ENCODE measurements at places on chromosomes 12 and 14. TPM values are rescaled to one million over a fixed set of nuclear protein-coding genes. Genes with fewer than 3 reads are reported as not detected.
A peak's percentile ranks its signal among the peaks of the same experiment; 100 is the strongest.

DNA sequence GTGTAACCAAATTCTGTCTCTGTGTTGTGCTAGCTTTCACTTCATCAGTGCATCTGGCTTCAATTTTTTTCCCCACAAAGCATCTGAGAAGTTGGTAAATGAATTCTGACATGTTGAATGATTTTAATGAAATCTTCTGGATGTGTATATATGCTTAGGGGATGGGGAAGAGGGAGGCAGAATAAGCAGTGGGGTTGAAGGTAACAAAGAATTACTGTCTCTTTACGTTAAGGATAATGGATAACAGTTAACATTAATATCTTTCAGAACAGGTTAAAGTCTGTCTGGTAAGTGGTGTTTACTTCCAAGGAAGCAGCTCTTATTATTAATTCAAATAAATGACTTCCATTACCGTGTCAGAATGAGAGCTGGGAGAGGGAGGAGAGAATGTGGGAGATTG, 261.7 kb downstream of the ERC1 start:
- DNase-seq = no peak

- DNase-seq = no peak
Observed at GRCh38 chr12:97616946-97617345, 154.3 kb downstream of the RMST start.

GRCh38 chr12:113271853-113272561, 50.7 kb downstream of the TPCN1 start:
- DNase-seq = peak; percentile 68

DNA sequence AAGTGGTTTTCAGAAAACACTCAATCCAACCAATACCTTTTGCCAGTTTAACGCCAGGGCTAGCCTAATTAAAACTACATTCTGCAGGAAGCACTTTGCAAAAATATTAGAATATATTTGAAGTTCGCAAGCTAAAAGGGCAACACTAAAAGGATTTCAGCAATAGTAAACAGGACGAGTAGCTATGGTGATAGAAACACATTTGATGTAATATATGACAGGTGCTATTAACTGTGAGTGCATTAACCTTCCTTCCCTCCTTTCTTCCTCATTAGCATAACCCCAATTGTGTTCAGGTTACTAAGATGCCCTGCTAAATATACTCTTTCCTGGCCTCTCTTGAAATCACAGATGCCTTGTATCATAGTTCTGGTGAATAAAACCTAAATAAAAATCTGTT, 85.6 kb upstream of the TMCC3 start:
- no peak for DNase-seq

DNA sequence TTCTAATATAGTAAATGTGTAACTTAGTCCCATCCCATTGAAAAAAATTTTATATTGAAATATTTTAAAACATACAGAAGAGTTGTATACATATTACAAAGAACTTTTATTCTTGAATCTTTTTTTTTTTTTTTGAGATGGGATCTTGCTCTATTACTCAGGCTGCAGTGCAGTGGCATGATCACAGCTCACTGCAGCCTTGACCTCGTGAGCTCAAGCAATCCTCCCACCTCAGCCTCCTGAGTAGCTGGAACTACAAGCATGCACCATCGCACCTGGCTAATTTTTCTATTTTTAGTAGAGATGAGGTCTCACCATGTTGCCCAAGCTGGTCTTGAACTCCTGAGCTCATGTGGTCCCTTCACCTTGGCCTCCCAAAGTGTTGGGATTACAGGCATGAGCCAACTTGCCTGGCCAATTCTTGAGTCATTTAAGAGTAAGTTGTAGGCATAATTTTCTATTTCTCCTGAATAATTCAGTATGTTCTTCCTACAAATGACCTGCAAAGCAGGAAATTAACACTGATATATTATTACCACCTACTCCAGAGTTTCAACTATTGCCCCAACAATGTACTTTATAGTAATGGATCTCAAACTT, 153.0 kb upstream of the BMP4 start:
- no peak for DNase-seq

GRCh38 chr12:28622406-28622805, 432.1 kb downstream of the CCDC91 start:
- DNase-seq = peak; percentile 23

- peak; percentile 45 for DNase-seq
Observed at GRCh38 chr12:58346032-58346632, 404.8 kb downstream of the ATP23 start.

DNA sequence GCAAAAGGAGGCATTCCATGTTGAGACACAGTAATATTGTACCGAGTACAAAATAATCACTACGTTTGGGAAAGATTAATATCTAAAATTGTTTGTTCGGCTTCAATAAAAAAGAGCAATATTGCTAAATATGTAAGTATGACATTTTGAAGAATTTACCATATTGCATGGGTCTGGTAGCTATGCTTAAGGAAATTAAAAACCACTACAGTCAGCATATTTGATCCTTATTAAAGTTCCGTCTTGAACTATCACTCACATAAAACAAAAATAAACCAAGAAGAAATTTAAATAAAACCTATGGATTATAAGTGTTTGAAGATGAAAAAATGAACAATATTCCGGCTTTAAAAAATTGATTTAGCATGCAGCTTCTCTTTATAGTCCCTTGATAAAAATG, 63.8 kb downstream of the SETD3 start:
- DNase-seq = no peak

DNA sequence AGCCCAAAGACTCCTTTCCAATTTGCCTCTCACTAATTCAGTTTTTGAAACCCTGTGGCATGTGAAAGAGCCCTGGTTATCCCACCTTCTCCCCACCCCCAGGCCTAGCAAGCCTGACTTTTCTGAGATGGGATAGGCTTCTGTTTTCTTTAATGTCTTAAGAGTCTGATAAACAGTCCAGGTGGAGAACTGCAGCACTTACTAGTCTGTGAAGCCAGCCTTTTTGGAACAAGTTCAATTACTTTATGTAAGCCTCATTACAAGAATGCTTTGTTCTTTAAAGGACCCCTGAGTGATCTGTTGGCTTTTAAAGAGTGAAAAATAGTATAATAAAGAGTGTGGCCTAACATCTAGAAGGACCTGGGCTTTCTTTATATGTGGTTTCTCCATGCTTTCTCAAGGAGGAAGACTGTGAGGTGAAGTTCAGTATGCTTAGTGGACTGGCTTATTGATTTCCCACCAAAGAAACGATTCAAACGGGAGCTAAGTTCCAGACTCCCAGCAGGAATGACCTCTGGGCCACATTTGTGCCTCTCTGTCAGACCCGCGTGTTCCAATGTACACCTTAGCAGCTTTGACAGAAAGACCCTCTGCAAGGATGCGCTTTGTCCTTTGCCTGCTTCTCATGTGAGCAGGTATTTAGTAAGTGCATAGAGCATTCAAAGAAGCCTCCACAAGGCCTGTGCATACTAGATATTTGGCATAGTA, 129.5 kb downstream of the DAAM1 start:
- DNase-seq = no peak

DNA sequence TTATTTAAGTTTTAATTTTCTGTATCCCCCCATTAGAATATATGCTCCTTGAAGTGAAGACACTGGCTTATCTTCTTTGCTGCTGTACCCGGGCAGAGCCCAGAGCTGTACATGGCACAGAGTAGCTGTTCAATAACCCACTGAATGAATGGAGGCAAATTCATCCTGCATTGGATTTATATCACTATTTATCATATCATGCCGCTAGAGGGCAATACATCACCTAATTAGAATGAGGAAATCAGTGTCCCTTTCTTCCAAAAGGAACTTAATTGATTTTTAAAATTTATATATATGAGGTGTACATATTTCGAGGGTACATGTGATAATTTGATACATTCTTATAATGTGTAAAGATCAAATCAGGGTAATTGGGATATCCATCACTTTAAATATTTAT, 89.2 kb upstream of the TMEM260 start:
- peak; percentile 47 for DNase-seq

DNA sequence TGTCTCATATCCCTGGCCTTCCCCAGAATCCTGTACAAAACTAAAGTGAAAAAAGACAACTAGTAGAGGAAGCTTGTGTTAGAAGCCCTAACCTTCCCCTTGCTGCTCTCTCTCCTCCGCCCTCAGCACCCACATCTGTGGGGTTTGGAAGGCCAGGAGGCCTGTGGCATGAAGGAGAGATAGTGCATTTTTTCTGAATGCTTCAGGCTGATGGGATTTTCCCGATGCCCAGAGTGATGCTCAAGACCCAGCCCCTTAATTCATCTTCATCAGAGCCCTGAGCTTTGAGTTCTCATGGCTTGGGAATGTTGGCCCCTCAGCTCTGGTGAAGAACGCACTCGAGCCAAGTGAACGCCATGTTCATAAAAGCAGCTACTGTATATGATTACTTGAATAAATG, 5.9 kb downstream of the FGF6 start:
- DNase-seq = no peak

- DNase-seq = no peak
Observed at GRCh38 chr14:81303258-81303935, 82.6 kb upstream of the GTF2A1 start.

TAS2R8 gene
- not detected for total RNA-seq

GRCh38 chr12:64678835-64679234, 68.5 kb downstream of the RASSF3 start:
- no peak for DNase-seq

GRCh38 chr14:65824285-65824977, 411.9 kb downstream of the FUT8 start:
- peak; percentile 70 for DNase-seq

DNA sequence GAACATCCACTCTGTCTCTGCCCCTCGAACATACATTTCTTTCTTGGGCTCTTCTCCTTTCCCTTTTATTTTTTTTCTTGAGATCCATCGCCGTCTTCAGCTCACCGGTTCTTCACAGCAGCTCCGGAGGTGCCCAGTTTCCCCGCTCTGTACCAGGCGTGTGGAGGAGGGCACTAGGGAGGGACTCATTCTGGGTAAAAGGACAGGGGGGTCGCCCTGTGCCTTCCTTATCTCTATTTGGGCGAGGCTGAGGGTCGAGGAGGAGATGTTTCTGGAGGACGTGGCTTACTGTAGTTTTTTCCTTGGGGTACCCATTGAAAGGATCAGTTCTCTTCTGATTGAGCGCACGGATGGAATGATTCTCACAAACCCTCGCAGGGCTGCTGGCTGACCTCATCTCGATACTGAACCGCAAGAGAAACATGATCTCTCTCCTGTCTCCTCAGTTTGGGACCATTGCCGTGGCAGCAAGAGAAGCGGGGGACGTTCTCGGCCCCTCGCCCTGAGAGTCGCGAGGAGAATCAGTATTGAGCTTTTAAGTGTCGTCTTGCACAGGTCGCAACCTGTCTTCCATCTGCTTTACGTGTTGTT, 386 bp downstream of the LIN52 start:
- peak; percentile 31 for DNase-seq

DNA sequence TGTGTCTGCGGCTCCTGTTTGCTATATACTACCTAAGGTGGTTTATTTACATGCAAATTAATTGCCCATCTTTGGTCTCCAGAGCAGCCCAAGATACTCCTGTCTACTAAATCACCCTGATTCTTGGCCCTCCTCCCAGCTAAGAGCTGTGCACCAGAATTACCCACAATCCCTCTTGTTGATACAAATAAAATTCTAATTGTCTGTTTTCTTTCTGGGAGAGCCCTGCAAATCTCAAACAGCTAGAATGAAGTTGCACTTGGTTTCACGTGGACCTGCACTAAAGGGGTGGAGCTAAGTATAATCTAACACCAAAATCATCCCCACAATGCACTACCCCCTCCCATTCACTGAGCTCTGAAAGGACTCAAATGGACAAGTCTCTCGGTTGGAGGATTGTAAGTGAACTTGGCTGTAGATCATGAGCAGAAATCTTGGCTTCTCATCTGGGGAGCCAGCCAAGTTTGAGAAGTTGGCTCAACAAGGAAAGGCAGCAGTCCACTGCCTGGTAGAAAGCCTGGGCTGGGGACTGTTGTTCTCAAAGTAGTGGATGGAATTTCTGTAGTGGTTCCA, 6.6 kb downstream of the MAX start:
- DNase-seq = no peak

GRCh38 chr12:7747246-7747645, at the start of gene CLEC4C:
Gene CLEC4C, minus strand, starts transcription at chr12:7747375. Its CDS starts 27 bp downstream, at chr12:7747348.
- no peak for DNase-seq

DNA sequence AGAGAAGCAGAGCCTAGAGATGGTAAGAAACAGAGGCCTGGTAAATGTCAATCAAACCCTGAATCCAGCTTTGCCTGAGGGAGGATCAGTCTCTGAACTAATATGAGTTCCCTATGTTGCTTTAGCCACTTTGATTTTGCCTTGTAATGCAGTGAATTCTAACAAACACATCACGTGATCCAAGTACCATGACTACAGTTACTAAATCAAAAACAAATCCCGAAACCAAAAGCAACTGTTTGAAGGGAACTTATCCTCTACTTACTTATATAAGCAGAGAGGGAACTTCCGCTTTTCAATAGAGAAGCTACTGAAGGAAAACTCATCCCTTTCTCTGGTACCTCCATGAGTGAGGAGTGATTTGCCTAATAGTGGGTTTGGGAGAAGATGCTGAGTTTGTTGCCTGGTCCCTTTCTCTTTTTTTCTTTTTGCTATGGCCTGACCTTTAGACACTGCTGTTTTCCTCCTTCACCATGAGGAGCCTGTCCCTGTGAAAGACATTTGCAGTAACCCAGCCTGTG, 7.7 kb upstream of the PPTC7 start:
- DNase-seq = no peak

- peak; percentile 59 for DNase-seq
Observed at GRCh38 chr12:48903982-48904411, 21.3 kb downstream of the FKBP11 start.

GRCh38 chr14:101369194-101369915, 191.9 kb upstream of the DIO3 start:
- no peak for DNase-seq

ASIC1 gene
- total RNA-seq = 1.3 TPM

ACRBP gene
- total RNA-seq = 0.30 TPM

GRCh38 chr14:95871531-95871930, 5.1 kb upstream of the TUNAR start:
- no peak for DNase-seq

GRCh38 chr14:68856572-68856971, 63.7 kb upstream of the ZFP36L1 start:
- no peak for DNase-seq

GRCh38 chr12:46357438-46358324, 14.9 kb downstream of the SLC38A2 start:
- peak; percentile 72 for DNase-seq

C14orf180 gene
- total RNA-seq = not detected

DNA sequence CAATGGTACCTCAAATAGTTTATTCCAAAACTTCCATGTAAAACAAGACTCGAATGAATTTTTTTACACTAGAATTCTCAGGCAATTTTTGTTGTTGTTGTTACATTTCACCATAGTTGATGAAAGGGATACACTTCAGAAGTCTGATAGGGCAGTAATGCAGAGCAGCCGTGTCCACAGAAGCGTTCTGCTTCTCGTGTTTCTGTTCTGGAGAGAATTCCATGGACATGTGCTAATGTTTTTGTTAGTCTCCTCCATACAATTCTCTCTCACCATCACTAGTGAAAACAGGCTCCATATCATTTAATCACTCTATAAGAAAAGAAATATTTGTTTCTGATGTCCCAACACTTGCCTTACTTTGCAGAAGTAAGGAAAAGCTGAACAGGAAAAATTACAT, 606.1 kb downstream of the SLC16A7 start:
- DNase-seq = no peak

C12orf56 gene
- not detected for total RNA-seq

FAM186B gene
- 0.30 TPM for total RNA-seq

KLRC1 gene
- total RNA-seq = not detected

- DNase-seq = no peak
Observed at GRCh38 chr14:103734081-103734888, 18.7 kb downstream of the ZFYVE21 start.

- no peak for DNase-seq
Observed at GRCh38 chr14:101370593-101371569, 190.4 kb upstream of the DIO3 start.

GRCh38 chr12:49875115-49875720, 28.5 kb downstream of the FAIM2 start:
- DNase-seq = no peak

- DNase-seq = peak; percentile 58
Observed at GRCh38 chr14:44404036-44404435, 103.0 kb downstream of the FSCB start.

Measured in MCF 10A (cell line).